Hematopoietic multipotent progenitor cell treated with erythropoietin and hydrocortisone succinate and interleukin-3 and kit ligand, for 6 days (in vitro differentiated cells): ENCODE measurements at places on chromosomes 11 and 22.

- DNase-seq: no peak
Observed at GRCh38 chr22:32058656-32059260, 15.7 kb downstream of the SLC5A1 start.

DNA sequence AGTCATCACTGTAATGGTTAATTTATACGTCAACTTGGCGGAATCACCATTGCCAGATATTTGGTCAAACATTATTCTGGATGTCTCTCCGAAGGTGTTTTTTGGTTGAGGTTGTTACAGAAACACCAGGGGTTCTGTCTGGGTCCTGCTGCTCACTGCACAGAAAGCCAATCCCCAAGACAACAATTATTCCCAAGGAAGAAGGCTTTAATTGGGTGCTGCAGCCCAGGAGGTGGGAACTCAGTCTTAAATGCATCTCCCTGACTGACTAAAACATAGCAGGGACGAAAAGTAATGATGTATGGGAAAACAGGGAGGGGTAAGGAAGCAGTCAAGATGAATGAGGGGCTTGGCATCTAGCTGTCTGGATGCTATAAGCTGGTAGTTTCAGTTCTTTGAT is 331.3 kb downstream of the TBC1D22A start:
- no peak for DNase-seq

DNA sequence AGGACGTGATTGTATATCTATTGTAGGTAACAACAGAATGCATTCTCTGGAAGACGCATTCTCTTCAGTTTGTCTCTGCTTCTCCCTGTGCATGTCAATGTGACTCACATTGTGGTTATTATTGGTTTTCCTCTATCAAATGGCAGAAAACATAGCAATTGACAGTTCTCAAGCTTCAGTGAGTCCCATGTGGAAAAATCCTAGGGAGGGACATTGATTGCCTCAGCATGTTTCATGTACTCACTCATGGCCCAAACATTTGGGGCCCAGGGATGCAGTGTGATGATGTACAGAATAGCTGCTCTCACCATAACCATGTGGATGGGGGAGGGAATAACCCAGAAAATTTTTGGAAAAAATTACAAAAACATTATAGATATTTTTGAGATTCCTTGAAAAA is 9.3 kb upstream of the ARL14EP start:
- DNase-seq: no peak

GRCh38 chr11:102473543-102473942 is 21.0 kb upstream of the TMEM123 start:
- no peak for DNase-seq

DNA sequence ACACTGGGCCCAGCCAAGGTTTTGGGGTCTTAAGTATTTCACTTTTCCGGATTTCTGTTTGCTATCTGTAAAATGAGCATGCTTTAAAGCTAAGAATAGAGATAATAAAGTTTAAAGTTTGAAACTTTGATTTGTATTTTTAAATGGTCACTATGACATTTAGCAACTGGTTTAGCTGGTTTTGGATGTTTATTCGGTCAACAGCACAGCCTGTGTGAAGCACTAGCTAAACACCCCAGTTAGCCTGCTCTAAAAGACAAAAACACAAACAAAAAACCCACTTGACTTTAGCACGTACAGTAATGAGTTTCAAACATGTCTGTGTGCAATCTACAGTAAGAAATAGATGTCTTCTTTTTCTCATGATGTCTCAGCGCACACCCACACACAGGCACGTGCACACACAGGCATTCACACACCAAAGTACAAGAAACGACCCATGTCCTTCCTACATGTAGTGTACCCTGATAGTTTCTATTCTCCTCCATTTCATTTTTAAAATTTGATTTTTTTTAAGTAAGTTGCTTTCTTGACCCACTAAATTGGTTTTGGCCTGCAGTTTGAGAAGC is 29.4 kb downstream of the SLC1A2 start:
- no peak for DNase-seq

GRCh38 chr22:17958166-17958565 is 66.2 kb downstream of the MICAL3 start:
- no peak for DNase-seq
